ENCODE measurements at places on chromosomes 2 and 18.

GRCh38 chr2:123840016-123840415 is 185.1 kb upstream of the CNTNAP5 start:
- no peak for DNase-seq

DNA sequence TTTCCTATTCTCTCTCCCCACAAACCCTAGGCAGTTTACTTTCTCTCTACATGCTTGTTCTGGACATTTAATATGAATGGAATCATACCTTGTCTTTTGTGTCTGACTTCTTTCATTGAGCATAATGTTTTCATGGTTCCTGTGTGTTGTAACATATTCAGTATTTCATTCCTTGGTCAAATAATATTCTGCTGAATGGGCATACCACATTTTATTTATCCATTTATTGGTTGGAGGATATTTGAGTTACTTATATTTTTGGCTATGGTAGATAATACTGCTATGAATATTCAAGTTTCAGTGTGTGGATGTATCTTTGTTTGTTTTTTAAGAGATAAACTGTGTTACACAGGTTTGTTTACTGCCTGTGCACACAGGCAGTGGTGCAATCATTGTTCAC is 9.0 kb downstream of the TWSG1 start:
- no peak for DNase-seq

- no peak for DNase-seq
Measured at GRCh38 chr18:39039813-39040212, 1474.2 kb upstream of the CELF4 start.

GRCh38 chr2:163173591-163173990 is 335.0 kb upstream of the KCNH7 start:
- no peak for DNase-seq

- no peak for DNase-seq
Measured at GRCh38 chr2:156602552-156602933, 166.4 kb downstream of the GPD2 start.
